ENCODE measurements at places on chromosomes 11 and 22.

GRCh38 chr22:31474743-31475142 lies 14.9 kb downstream of the EIF4ENIF1 start:
- no peak for DNase-seq
- no peak overlapping the region for H3K27ac ChIP-seq
- H3K27me3 ChIP-seq: no peaks in the 10 kb centered on the region
- no peak overlapping the region for H3K4me3 ChIP-seq

GRCh38 chr22:35463231-35463933 lies 63.4 kb downstream of the MCM5 start:
- peaks cover 9% of the 10 kb centered on the region for H3K4me1 ChIP-seq
- no peak for DNase-seq
- no peak overlapping the region for H3K27ac ChIP-seq
- H3K36me3 ChIP-seq: no peaks in the 10 kb centered on the region

DNA sequence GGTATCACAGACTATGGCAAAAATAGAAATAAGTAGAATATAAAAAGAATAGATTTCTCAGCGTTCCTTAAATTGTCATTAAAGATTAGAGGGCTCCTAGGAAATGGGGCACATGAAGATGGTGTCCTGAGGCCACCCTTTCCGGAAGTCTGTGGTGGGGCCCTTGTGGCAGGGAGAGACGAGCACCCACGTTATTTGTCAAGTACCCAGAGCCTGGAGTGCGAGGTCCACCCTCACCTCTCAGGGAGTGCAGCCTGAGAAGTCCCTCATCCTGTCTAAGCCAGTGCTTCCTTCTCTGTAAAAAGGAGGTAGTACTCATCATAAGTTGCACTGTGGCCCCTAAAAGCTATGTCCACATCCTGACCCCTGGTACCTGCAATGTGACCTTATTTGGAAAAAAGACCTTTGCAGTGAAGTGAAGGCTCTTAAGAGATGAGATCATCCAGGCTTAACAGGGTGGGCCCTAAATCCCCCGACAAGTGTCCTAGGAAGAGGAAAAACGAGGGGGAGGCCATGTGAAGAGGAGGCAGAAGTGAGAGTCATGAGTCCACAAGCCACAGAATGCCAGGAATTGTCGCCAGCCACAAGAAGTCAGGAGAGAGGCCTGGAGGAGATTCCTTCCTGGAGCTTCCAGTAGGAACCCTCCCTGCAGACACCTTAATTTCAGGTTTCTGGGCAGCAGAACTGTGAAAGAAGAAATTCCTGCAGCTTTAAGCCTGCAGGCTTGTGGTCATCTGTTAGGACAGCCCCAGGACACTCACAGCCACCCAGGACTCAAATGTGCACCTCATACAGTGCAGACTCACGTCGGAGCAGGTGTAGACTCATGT lies 76.8 kb upstream of the CCND1 start:
- DNase-seq: no peak
- H3K27ac ChIP-seq: no peak overlapping the region
- no peak overlapping the region for H3K4me3 ChIP-seq
- H3K36me3 ChIP-seq: no peaks in the 10 kb centered on the region
- no peaks in the 10 kb centered on the region for H3K27me3 ChIP-seq

GRCh38 chr22:35317680-35318290 lies 18.1 kb downstream of the TOM1 start:
- H3K27me3 ChIP-seq: no peaks in the 10 kb centered on the region
- peaks cover 20% of the 10 kb centered on the region for H3K4me1 ChIP-seq
- H3K36me3 ChIP-seq: peaks cover 41% of the 10 kb centered on the region
- no peak overlapping the region for H3K4me3 ChIP-seq
- DNase-seq: no peak
- no peak overlapping the region for H3K27ac ChIP-seq
